Progenitor cell of endocrine pancreas (in vitro differentiated cells): ENCODE measurements at places on chromosomes 12 and 14.

GRCh38 chr14:50524060-50524459, 8.3 kb downstream of the MAP4K5 start:
- DNase-seq = no peak

DNA sequence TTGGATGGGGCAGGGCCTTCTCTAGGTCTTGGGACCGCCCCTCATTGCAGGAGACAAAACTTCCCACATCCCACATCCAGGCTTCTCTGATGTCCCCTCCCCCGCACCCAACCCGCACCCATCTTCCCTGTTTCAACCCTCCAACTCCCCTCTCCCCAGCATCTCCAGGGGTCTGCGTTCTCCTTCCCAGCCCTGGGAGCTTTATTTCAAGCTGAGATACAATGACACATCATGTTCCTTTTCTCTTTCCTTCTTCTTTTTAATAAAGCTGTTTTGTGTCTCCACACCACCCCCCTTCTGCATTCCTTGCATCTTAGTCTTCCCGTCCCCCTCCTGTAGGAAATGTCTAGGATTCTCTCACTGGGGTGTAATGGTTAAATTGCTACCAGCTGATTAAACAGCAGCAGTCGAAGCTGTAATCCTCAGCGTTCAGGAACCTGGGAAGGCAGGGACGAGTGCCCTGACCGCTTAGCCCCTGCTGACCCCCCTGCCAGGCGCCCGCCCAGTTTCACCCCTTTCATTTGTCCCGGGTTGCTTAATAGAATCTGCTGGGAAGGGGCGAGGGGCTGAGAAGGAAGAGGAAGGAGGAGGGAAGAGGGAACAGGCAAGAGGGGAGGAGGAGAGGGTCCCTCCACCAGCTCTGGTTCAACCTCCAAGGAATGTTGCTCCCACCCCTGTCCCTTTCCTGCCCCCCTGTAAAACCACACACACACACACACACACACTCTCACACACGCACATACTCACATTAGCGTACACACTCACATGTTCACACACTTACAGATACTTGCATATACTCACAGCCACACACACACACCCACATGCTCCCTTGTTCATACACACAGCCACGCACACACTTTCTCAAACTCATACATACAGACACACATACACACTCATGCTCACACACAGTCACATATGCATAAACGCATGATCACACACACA, 104.5 kb upstream of the MED13L start:
- no peak for DNase-seq

GRCh38 chr12:119692997-119693396, 25.1 kb downstream of the PRKAB1 start:
- DNase-seq = no peak

DNA sequence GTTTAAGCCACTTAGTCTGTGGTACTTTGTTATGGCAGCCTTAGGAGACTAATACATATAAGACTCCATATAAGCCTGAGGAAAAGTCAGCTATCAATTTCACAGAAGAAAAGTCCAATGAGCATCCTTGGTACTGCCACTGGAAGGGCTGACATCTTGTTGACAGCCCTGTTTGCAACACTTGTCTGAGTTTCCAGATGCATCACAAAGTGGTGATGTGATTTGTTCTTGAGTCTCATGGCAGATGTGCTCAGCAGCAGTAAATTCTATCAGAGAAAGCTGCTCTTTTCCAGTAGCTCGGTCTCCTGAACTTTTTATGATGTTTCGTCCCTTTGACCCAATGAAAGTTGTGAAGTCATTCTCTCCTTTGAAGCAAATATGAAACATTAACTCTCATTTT, 54.3 kb downstream of the STON2 start:
- DNase-seq = no peak

GRCh38 chr14:75609116-75609515, 30.7 kb downstream of the FLVCR2 start:
- no peak for DNase-seq

GRCh38 chr14:72454388-72455160, 439.3 kb downstream of the DPF3 start:
- no peak for DNase-seq

GRCh38 chr12:42770261-42770660, 180.7 kb upstream of the PRICKLE1 start:
- DNase-seq = no peak

DNA sequence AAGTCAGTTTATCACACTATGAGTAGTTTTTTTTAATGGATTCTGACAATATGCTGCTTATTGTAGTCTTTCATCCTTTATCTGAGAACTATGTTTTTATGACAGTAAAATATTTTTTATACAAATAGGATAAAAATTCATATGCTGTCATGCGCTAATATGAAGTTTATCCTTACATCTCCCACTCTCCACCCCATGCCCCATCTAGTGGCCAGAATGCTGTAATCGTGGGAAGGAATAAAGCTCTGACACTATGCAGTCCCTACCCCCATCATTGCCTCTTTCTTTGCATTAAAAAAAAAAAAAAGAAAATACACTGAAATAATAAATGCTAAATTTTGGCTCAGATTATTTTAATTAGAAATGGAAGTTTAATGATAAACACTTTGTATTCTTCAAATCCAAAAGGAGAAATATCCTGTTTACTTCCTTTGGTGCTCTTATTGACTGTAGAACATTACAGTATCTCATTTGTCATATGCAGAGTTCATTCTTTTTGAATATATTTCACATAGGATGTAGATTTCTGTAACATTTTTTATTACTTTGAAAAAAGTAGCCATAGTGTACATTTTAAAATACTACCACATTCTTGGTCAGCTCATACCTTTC, 145.9 kb upstream of the SLCO1C1 start:
- DNase-seq = no peak

- no peak for DNase-seq
Measured at GRCh38 chr14:91257328-91258010, 13.0 kb upstream of the GPR68 start.

DNA sequence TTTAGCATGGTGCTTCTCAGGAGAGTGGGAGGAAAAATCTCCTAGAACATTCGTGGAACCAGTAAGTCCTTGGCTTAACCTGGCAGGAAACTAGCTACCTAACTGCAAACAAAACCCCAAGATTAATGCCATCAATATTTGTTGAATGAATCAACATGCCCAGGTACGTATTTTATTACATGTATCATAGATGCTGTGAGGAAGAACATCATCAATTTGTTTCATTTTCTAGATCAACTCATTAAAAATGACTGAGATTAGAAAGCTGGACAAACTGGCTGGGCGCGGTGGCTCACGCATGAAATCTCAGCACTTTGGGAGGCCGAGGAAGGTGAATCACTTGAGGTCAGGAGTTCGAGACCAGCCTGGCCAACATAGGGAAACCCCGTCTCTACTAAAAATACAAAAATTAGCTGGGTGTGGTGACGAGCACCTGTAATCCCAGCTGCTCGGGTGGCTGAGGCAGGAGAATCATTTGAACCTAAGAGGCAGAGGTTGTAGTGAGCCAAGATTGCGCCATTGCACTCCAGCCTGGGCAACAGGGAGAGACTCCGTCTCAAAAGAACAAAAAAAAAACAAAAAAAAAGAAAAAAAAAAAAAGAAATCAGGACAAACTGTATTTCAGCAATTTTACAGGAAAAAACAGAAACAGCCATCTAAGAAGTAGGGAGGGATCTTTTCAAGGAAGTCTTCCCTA, 88.7 kb downstream of the NTN4 start:
- DNase-seq = no peak

DNA sequence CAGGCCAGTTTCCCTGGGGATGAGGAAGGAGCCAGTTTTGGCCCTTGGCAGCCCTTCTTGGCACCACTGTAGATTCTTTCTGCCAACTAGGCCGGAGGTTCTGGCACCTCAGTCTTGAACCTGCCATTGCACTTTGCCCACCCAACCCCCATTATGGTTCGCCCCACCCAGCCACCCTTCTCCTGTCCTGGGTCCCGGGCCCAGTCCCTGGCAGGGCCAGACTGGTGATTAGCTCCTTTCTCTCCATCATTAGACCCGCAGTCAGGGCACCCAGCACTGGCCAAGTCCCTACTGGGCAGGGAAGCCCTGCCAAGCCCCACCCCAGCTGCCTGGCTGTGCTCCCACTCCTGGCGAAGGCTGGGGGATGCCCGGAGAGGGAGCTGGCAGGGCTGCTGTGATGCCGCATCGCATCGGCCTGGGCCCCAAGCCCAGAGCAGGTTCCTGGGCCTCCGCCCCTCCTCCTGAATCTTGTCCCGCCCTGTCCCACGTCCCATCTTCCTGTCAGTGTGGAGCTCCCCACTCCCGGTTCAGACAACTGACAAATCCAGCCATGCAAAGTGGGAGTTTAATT, 9.8 kb downstream of the FAM222A start:
- no peak for DNase-seq

GRCh38 chr14:54556535-54556934, 10.4 kb upstream of the SAMD4A start:
- DNase-seq = no peak

GRCh38 chr14:21384494-21384851, 654 bp upstream of the SUPT16H start:
- DNase-seq = no peak

DNA sequence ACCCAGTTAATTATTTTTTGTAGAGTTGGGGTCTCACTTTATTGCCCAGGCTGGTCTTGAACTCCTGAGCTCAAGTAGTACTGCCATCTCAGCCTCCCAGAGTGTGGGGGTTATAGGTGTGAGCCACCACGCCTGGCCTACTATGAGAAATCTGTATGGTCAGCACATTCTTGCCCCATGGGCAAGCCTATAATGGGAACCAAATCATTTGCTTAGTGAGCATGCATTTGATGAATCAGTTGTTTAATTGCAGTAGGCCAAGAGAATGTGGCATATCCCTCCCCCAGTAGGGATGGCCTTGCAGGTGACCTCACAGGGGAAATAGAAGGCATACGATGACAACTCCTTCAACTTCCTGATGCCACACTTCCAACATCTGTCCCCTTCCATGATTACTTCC, 122.7 kb downstream of the DIP2B start:
- no peak for DNase-seq

- no peak for DNase-seq
Measured at GRCh38 chr12:112978163-112979040, at the start of gene OAS2. OAS2 (plus strand) TSS chr12:112978519; CDS start chr12:112978609, 90 bp downstream.

GRCh38 chr12:70741256-70741655, 104.0 kb upstream of the PTPRB start:
- DNase-seq = no peak

DNA sequence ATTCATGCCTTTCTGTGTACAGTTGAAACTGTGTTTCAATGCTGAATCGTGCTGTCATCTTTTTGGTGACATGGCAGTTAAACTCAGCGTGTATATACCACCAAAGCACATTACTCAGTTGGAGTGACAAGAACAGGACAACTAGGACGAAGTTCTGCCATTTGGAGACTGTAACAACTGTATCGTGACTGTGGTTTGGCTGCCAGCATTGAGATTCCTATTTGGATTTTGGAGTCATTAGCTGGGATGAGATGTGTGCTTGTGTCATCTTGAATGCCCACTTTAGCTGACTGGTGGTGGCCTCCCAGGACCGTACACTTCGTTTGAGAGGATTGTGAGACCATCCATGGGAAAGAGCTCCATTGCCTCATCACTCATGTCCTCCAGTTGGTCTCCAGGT, 42.9 kb downstream of the FBXL14 start:
- no peak for DNase-seq

GRCh38 chr12:6540181-6540877, 6.0 kb downstream of the GAPDH start:
- DNase-seq = no peak

GRCh38 chr12:53251477-53252348, 16.4 kb upstream of the ESPL1 start:
- DNase-seq = peak; percentile 73

DNA sequence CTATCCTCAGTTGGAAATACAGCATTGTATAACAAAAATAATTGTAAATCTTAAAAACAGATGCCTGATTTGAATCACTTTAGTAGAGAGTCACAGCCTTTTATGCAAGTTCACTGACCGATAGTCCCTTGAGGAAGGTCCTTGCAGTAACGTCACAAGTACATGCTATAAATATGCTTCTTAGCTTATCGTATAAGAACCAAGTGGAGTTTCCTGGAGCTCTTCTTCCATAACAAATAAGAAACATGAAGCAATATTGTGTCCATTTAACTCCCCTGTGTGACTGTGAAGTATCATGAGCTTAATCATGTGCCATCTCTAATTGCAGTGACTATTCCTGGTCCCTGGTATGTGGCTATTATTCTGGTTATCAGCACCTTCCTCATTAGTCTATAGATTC, 107.9 kb downstream of the SLC38A4 start:
- DNase-seq = no peak

DNA sequence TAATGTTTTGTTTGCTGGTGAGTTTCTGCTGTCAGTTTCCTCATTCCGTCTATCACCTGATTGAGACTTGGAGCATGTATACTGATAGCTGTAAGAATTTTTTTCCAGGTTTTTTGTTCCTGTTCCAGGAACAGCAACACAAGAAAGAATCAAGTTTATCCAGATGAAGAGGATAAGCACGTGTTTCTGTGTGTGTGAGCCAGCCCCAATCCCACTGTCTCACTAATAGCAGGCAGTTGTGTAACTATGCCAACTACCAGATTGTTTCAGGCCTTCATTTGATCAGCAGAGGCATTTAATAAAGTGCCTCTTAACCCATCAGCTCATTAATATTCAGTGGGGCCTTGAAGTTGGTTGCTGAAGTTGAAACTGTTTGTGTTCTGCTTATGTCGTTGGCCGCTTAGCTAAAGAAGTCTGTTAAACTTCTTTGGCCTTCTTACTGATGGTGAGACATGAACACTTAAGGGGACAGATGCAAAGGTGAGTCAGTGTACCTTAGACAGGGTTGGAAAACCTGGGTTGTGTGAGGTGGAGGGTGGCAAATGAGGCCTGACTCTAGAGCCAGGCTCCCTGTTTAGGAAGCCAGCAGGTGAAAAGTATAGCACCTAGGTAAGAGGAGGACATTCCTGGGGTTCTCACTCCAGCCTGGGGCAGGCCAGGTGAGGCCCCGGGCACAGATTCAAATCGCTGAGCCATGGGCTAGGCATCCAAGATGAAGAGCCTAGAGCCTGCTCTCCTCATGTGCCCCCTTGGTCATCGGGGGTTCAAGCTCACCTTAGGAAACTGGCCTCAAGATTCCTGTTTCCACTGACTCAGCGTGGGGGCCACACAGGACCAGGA, 3.7 kb downstream of the ANKRD13A start:
- DNase-seq = no peak

- DNase-seq = no peak
Measured at GRCh38 chr14:71070169-71070568, 162.9 kb downstream of the PCNX1 start.

GRCh38 chr12:97797473-97797872, 334.9 kb downstream of the RMST start:
- DNase-seq = no peak

DNA sequence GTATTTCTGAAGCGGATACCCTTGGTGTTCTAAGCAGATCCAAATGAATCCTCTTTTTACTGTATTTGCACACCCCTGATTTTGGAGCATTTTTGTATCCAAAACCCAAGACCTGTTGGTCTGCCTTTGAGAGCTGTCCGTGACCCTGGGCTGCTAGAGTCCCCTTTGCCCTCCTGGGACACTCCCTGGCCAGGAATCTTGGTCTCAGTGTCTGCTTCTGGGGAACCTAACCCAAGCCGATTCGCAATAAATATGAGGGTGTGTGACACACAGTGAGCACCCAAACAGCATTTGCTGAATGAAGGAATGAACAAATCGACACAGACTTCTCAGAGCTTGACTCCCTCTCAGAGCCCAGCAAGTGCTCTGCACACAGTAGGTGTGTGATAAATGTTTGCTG, 92.9 kb downstream of the SCARB1 start:
- DNase-seq = no peak
